ENCODE measurements at places on chromosomes 16 and 17.

- no peak for DNase-seq
These were observed 71.0 kb upstream of the CCL1 start for GRCh38 chr17:34434052-34434451.

DNA sequence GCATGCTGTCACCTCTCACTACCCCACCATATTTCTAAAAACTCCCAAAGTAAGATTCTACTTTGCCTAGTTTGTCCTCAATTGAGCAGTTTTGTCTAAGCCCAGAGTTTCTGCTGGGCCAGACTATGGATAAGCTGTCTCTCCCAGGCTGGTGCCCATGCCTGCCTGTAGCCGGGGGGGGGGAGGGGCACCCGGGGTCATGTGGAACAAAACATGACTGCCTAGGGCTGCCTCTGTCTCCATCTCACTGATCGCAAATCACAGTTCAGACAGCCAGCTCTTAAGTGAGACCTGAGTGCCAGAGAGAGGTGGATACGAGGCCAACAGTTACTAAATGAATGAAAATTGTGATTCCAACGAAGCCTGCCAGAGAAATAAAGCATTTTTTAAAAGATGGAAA, 78.8 kb upstream of the RPRML start:
- DNase-seq: no peak

GRCh38 chr17:51362811-51363585, 102.7 kb downstream of the UTP18 start:
- no peak for DNase-seq

GRCh38 chr16:27598931-27599565, 49.1 kb downstream of the KATNIP start:
- no peak for DNase-seq
